ENCODE measurements at places on chromosomes 13 and 19. TPM values are rescaled to one million over a fixed set of nuclear protein-coding genes. Genes with fewer than 3 reads are reported as not detected.

GRCh38 chr13:39957868-39958677, 302.6 kb downstream of the COG6 start:
- DNase-seq = no peak

DNA sequence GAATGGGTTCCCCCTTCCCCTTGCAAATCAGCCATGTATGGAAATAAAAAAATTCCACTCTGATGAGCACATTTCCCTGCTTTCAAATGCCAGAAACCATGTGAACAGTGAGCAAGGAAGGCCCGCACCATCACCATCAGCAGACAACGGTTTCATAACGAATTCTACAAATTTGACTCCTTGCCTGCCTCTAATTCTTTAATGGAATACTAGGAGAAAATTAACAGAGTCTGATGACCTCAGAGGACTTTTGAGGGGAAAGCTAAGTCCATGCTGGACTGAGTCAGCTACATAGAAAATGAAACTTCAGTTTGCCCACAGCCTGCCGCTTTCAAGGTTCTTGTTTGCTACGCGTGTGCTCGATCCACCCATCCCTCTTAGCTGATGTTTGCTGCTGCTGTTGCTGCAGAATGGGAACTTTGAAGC, 46.7 kb upstream of the KL start:
- peak; percentile 96 for DNase-seq

DNA sequence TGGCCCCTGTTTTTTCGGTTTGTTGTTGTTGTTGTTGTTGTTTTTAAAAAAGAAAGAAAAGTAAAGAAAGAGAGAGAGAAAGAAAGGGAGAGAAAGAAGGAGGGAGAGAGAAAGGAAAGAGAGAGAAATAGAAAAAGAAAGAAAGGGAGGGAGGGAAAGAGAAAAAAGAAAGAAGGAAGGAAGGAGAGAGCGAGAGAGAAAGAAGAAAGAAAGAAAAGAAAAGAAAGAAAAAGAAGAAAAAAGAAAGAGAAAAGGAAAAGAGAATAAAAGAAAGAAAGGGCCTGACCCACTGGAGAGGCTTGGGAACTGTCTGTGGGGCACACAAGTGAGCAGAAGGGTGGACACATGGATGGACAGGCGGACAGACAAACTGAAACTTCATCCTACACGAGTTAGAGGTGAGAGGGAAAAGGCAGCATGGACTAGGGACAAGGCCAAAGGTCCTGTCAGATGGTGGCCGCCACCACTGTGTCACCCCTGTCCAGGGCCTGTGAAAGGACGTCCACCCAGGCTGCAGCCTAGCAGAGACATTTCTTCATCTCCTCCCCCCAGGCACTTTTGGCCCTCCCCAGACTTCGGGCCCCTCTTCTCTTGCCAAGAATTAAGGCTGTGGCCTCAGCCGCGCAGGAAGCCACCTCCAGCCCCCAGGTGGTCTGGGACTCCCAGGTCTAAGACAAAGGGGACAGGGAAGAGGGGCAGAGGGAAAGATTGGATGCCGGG, 9.1 kb upstream of the BCAM start:
- no peak for DNase-seq

- no peak for DNase-seq
Observed at GRCh38 chr19:49231389-49231788, 73.8 kb downstream of the TRPM4 start.

DNA sequence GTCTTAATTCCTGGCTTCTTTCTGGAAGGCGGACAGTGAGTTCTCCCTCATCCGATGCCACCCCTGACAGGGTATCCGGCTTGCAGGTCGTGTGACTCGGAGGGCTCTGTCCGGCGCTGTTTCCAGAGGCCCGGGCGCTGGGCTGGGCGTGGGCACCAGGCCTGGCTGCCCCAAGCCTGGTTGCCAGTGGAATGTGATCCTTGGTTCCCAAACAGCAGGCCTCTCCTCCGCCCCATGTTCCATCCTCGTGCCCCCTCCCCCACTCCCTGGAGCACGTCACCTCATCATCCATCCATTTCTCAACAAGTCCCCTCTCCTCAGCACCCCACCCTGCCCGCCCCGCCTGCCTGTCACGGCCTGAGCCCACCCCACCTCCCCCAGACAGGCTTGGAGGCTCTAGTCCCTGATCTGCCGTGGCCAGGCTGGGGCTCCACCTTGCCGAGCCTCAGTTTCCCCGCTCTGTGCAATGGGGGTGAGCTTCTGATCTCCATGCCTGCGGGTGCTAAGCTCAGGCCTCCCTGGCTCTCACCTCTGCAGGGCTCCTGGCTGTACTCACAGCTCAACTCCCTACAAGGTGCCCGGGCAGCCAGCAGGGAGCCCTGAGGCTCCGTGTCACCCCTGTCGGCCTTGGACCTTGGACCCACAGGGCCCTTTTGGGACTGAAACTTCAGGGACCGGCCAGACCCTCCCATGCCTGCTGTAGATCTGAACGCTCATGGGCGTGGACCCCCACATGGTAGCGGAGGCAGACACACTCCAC, 2.3 kb downstream of the TBXA2R start:
- no peak for DNase-seq

- DNase-seq = peak; percentile 96
Observed at GRCh38 chr19:55581823-55582223, 1.2 kb upstream of the ZNF579 start.

DNA sequence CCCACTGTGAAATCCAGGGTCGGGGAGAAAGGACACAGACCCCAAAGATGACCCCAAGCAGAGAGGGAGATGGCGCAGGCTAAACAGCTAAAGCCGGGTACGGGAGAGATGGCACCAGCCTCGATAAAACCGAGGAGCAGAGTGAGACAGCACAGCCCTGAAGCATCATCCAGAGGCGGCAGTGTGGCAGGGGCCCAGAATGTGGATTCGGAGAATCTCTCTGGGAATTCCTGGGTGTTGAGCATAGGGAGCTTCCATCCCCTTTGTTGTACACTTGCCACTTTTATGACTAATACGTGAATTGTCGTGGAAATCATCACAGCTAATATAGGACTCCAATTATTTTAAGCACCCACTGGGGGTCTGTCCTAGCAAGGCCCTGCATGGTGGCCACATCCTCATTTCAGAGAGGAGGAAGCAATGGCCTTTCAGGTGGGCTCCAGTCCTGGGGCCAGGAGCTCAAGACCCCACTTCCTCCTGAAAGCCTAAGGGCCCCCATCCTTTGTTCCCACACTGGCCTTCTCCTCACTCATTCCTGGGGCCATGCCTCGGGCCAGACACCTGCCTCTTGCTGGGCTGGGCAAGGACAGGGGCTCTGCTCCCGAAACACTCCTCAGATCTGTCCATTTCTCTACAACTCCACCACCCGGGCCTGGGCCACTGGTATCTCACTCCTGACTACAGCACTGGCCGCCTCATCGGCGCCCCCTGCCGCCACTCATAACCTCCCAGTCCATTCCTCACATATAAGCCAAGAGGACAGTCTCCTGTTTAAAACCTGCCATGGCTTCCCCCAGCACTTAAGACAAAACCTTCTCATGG, 29.3 kb upstream of the ATP1A3 start:
- no peak for DNase-seq

DNA sequence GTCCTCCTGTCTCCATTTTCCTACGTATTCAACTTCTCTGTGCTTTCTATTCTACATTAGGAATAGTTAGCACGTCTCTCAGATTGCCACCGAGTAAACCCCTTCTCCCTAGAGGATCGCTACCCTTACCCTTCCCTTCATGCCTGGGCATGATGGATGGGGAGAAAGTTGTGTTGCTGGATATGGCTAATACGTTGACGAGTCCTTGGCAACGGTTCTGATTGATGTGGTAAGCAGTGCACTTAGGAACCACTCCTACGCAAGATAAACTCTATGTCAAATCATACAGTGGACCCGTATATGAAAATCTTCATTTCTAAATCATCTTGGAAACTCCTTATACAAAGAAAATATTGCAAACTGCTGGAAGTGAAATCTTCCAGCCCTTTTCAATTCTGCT, 224.5 kb downstream of the EFNB2 start:
- DNase-seq = no peak

DNA sequence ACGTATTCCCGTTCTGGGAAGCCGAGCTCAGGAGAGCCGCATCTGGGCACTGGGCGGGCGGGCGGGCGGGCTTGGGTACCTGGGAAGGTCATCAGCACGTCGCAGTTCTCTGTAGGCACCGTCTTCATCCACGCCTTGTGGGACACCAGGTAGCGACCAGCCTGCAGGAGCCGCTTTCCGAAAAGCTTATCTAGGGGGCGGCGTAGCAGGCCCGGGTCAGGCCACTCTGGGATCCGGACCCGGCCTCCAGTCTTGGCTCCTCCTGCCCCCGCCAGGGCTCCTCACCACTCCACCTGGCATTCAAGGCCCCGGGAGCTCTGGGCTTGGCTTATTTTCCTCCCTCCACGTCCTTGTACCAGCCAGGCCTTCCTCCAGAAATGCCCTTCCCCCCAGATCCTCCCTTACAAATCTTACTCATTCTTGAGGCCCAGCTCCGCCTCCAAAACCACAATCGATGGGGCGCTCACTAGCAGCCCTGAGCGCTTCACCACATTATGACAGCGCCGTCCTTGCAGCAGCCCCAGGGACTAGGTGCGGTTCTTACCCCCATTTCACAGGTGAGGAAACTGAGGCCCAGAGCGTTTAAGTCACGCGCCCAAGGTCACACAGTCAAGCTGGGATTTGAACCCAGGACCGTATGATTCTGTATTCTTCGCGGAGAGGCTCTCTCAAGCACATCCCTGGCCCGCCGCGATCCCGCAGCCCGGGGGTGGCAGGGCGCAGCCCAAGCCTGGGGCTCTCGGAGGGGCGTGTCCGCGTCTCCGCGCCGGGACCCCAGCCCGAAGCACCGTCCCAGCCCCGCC, 843 bp downstream of the ANO8 start:
- peak; percentile 77 for DNase-seq

- no peak for DNase-seq
Observed at GRCh38 chr13:49760558-49760957, 31.9 kb downstream of the KPNA3 start.

DNA sequence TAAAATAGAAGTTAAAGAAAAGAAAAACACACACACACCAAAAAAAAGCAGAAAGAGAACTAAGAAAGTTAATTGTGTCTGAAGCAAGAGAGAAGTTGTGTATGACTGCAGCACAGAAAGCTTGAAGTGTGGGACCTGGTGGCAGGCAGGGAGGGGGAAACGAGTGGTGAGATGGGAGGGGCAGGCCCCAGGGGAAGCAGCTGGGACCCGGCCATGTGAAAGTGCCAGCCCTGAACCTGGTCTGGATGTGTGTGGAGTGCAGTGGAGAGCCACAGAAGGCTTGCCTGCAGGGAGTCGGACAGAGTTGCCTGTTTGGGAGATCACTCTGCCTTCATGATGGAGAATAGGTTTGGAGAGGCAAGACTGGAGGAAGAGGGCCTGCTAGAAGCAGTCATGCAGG, 199.0 kb downstream of the GGACT start:
- DNase-seq = no peak

- DNase-seq = no peak
Observed at GRCh38 chr19:40178756-40179155, 12.5 kb upstream of the MAP3K10 start.

CEACAM16 gene
- not detected for total RNA-seq

LRRC4B gene
- total RNA-seq = not detected

Measured in renal cortical epithelial cell (primary cell).